Activated CD4-positive, alpha-beta memory T cell treated with anti-CD3 and anti-CD28 coated beads for 36 hours (primary cell): ENCODE measurements at places on chromosomes 5 and 9.

- DNase-seq = peak; percentile 64
Observed at GRCh38 chr5:40409601-40410000, 270.1 kb upstream of the PTGER4 start.

DNA sequence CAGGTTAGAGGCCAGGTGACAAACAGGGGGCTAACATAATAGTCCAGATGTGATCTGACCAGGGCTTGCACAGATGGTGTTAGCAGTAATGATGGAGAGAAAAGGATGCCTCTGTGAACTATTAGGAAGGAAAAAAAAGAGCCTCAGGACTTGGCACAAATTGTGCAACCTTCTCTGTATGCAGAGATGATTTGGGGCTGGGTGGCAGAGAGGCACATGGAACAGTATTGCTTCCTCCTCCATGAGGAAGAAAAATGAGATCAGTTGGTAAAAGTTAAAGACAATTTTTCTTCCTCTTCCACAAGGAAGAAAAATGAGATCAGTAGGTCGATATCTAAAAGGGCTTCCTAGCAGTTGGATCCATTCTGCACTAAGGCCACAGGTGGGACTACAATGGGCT, 13.9 kb upstream of the ANXA6 start:
- DNase-seq = no peak

- DNase-seq = no peak
Observed at GRCh38 chr5:39863926-39864552, 439.3 kb upstream of the DAB2 start.

- DNase-seq = no peak
Observed at GRCh38 chr9:34291423-34291822, 37.6 kb downstream of the KIF24 start.

DNA sequence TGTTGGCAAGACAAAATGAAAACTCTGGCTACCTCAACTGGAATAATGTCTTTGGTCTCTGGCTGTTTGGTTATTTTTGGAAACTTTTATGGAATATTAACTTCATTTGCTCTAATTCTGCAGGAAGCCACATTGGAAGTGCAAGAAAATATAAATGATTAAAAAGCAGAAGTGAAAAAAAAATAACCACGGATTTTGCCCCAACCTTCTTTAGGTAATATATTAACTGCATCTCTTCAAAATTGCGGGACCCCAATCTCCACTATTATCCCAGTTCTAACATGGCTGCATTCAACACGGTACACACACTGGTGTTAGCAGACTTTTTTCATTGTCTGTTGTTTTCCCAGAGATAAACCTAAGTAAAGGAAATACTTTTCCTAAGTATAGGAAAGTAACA, 23.0 kb downstream of the GLIS3 start:
- no peak for DNase-seq

DNA sequence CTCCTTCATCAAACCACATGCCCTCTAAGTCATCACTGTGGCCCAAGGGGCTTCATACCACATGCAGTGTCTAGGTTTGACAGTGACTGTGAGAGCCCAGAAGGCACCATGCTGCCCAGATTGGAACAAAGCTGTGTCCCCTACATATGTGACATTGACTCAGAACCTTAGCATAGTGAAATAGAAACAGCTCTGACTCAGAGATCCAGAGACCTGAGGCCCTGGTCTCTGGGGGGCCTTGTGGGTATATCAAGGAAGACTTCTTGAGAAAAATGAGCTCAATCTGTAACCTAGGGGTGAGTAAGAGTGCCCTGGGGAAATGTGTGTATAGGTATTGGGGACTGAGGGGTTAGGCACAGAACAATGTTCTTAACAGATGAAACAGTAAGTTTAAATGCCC, 7.1 kb upstream of the ENTREP1 start:
- DNase-seq = peak; percentile 47

GRCh38 chr9:91958174-91958573, 8.1 kb upstream of the ROR2 start:
- DNase-seq = no peak
